ENCODE measurements at places on chromosomes 13 and 19.

GRCh38 chr19:13430790-13431582 lies 75.3 kb downstream of the CACNA1A start:
- peak; percentile 11 for DNase-seq

GRCh38 chr13:50248516-50249143 lies 233.4 kb downstream of the KCNRG start:
- no peak for DNase-seq

DNA sequence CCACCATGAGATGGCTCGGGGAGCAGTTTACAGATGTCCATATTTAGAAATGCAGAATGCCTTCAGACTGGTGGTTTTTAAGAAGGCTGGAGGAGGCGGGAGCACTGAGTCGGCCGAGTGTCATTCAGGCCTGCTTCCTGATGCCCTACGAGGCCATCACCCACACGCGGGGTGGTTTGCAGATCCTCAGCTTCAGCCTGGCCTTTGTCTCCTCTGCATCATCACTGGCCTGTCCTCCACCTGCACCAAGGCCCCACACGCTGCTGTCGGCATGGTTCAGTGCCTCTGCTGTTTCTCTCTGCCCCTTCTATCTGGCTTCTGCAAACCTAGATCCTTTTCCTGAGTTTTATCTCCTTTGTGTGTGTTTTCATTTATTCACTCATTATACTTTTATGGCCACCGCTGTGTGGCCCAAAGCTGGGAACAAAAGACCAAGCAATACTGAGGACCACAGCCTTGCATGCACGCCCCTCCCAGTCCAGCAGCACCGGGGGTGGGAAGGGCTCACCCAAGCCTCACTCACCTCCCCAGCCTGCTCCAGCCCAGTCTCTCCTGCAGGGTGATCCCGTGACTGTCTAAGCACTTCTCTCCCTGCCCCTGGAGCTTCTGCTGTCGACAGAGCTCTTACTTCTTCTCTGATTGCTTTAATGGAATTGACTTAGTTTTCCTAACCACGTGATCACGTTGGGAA lies 240.8 kb downstream of the TEX29 start:
- DNase-seq: no peak

DNA sequence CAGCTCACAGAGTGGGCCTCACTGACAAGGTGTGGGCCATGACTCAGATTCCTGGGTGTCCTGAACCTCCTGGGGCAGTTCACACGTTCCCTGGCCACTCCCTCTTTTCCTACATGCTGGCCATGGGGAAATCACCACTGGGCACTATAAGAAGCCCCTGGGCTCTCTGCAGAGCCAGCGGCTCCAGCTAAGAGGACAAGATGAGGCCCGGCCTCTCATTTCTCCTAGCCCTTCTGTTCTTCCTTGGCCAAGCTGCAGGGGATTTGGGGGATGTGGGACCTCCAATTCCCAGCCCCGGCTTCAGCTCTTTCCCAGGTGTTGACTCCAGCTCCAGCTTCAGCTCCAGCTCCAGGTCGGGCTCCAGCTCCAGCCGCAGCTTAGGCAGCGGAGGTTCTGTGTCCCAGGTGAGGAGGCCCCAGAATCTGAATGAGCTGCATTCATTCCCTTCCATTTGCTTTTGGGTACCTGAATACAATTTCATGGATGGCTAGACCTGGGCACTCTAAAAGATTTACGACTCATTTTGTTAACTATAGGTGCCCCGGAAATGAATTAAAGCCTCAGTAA lies at the start of gene OLFM4:
Gene OLFM4 (plus strand): TSS at position 177 of the 567 bp plus-strand sequence. CDS start 24 bp downstream, at position 201.
- no peak for DNase-seq

DNA sequence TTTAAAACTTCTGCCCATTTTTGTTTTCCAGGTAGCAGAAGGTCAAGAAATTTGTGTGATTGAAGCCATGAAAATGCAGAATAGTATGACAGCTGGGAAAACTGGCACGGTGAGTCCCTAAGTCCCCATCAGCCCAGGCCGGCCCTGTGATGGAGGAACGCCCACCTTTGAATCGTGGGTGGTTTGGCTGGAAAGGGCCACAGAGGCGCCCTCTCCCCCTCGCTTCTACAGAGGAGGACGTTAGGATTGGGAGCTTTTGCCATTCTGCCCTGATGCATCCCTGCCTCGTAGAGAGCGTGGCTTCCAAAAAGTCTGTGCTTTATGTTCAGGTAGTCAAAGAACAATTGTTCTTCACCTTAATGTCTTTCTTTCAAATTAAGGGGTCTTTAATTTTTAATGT lies 60.9 kb downstream of the GGACT start:
- no peak for DNase-seq

Measured in AG09319 (cell line).